ENCODE measurements at places on chromosomes 5 and 9.

DNA sequence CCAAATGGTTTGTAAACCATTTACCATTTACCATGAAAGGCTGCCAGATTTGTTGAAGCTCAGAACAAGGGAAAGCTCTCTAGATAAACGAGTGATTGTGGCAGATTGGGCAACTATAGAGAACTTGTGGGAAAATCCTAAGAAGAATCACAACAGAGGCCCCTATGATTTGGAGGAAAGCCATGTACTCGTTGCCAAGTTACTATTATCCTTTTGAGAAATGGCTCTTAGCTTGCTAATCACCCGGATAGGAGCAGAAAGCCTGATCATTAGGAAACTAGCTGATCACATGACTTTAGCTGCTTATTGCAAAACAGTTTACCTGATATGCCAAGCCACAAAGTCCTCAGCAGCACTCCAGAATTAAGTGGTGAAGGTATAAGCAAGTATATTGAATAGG is 23.5 kb upstream of the ATG10 start:
- DNase-seq: peak; percentile 56

- DNase-seq: no peak
Observed at GRCh38 chr9:35650341-35651158, at the start of gene SIT1. Gene SIT1, minus strand, starts transcription at chr9:35650931. Its CDS starts 78 bp downstream, at chr9:35650853.

GRCh38 chr5:139148306-139148705 is 49.9 kb downstream of the SIL1 start:
- no peak for DNase-seq

GRCh38 chr5:6264394-6264793 is 114.0 kb downstream of the MED10 start:
- no peak for DNase-seq

DNA sequence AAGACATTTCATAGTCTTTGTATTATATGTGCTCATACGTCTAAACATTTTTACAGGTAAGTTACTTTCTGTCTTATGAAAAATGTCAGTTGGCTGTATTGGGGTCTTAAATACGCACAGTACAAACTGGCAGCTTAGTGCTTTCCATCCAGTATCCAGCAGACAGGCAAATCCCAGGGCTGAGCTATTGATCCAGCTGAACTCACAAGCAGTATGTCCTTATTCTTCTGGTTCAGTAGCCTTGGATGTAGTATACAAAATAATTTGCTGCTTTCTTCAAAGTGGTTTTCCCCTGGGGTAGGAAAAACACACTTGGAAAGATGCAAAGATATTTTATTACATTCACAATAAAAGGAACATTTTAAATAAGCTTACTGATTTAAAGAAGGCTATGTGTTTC is 617.2 kb downstream of the NR2F1-AS1 start:
- DNase-seq: no peak

GRCh38 chr5:50704730-50705129 is 38.3 kb downstream of the PARP8 start:
- DNase-seq: no peak

DNA sequence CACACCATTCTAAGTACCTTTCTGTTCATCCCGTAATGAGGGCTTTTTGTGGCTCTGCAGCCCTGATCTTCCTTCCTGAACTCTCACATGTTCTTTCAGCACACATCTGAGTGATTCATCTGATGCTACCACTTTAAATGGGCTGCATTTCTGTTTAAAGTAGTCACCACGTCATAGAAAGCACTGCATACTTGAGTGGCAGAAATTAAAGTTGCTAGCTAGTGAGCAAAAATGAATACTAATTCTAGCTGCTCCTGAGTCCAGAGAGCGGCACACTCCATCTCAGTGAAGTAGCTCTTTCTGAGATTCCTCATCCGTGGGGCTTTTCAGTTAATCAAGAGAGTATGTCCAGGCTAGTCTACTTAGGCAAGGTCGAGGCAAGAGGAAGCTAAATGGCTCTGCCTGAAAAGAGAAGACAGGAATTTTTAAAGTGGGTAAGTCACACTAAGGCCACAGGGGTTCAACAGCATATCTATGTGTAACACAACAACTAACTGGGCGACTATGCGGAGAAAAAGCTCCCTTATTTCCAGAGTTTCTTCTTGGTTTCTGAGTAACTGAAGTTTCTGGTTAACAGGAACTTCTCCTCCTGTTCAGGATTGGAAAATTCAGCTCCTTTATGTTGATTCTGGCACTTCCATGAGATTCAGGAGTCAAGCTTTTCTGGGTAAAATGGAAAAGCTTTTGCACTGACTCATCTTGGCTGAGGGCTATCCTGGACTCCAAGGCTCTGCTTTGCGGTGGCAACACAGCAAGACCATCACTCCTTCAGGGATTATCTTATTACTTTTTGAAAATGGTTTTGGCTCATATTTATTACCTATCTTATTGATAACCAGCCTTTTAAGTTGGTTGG is 109.5 kb downstream of the TAF11L14 start:
- peak; percentile 93 for DNase-seq

DNA sequence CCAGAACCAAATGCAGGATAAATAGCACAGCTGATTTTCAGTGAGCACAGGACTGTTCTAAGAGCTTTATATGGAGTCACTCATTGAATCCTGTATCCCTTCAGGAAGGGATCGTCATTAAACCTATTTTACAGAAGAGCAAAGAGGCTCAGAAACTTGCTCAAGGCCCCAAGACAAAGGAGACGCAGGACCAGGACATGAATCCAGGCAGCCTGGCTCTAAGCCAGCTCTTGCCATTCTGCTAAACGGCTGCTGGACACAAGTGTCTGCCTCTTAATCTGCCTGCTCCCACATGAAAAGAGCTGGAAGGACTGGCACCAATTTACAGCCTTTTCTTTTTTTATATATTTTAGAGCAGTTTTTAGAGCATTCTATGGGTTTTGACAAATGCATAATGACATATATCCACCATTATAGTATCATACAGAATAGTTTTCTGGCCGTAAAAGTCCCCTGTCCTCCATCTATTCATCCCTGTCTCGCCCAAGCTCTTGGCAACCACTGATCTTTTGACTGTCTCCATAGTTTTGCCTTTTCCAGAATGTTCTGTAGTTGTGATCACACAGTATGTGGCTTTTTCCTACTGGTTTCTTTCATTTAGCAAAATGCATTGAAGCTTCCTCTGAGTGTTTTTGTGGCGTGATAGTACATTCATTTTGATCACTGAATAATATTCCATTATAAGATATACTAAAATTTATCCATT is 37.5 kb downstream of the RETREG1 start:
- DNase-seq: peak; percentile 44

DNA sequence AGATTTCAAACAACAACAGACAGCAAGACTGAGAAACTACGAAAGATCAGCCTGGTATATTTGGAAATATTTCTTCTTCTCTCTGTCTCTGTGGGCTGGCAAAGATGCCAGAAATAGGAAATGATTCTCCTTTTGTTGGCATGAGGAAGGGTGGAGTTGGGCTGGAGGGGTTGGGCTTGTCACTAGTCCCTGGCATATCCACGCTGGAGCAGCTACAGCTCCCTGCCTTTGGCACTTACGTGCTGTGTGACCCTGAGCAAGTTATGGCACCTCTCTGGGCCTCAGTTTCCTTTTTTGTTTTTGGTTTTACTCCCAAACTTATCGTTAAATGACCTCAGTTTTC is 354 bp upstream of the KCNMB1 start:
- no peak for DNase-seq

GRCh38 chr5:105508519-105508918 is 1945.9 kb upstream of the NUDT12 start:
- DNase-seq: peak; percentile 42

DNA sequence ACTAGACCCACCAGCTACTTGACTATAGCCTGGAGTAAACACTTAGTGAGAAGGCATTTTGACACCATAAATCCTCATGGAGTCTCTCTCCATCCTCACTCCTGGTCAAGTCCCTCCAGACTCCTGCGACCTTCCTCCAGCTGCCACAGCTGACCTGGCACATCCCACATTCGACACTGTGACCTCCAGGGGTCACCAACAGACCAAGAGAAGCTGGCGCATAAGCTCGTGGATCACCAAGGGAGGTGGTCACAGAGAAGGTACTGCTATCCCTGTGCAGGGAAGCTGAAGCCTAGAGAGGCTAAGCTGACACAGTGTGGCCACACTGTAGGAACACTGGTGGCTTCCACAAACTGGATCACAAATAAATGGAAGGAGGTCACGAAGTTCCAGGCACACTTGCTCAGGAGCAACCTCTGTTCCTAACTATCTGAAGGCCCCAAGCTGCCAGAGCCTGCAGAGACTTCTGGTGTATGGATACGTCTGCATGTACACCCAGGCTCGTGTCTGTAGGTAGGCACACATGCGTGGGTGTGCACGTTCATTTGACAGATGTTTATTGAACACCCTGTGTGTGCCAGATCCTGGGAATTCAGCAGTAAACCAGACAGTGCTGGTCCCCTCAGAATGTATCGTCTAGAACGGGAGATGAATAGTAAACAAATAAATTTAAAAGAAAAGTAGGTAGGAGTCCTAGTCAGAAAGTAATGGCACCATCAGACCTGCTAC is 104.4 kb downstream of the C5orf15 start:
- no peak for DNase-seq

DNA sequence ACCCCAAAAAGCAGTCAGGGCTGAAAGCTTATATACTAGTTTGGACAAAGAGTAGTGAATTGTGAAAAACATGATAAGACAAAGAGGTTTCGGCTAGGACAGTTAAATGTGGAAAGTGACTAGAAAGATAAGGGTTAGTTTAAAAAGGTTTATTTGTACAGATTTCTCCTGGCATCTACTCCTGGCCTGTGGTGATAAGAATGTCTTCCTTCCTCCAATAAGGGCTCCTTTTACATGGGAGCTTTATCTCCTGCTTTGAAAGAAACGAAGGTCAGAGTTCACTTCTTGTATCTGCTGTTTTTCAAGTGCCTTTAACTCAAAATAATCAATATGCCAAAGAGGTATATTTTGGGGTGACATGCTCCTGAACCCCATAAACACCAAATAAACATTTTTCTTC is 776.1 kb upstream of the COX7C start:
- DNase-seq: no peak

- DNase-seq: no peak
Observed at GRCh38 chr9:132699956-132700355, 29.7 kb downstream of the GTF3C4 start.

DNA sequence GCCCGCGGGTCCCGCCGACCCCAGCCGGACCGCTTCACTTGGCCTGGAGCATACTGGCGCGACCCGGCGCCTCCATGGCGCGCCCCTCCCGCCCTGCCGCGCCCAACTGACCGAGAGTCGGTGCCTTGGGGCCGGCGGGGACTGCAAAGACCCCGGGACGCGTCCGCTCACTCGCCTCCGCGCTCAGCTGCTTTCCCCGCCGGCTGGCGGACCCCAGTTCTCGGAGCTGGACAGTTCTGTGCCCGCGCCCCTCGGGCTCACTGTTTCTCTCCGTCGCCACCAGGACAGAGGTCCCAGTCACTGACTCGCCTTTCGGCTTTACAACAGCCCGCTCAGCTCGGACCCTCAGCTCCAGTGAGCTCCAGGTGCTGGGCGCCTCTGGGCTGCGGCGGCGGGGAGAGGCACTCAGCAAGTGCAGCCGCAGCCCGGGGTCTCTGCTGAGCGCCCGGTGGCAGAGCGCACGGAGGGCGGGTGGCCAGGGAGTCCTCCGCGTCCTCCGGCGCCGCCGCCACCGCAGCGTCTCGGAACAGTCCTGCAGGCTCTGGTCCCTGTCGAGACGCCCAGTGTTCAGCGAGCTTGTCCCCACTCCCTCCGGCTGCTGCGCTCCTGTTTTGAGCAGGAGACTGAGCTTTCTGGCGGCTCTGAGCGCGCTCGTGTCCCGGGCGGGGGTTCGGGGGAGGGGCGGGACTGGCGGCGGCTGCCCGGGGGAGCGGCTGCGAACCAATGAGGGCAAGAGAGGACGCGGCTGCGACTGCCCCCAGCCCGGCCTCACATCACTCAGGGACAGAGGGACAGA is at the start of gene SMIM32:
TSS of gene SMIM32 (minus strand) at position 637 of the 796 bp plus-strand sequence. CDS start 638 bp downstream, outside the sequence.
- DNase-seq: peak; percentile 66

- no peak for DNase-seq
Observed at GRCh38 chr9:110844121-110844520, 175.5 kb downstream of the MUSK start.

- DNase-seq: no peak
Observed at GRCh38 chr9:37414503-37414943, 8.0 kb upstream of the GRHPR start.

GRCh38 chr5:145558288-145558687 is 276.9 kb downstream of the PRELID2 start:
- no peak for DNase-seq

GRCh38 chr9:32864971-32865370 is 81.6 kb downstream of the TMEM215 start:
- no peak for DNase-seq

DNA sequence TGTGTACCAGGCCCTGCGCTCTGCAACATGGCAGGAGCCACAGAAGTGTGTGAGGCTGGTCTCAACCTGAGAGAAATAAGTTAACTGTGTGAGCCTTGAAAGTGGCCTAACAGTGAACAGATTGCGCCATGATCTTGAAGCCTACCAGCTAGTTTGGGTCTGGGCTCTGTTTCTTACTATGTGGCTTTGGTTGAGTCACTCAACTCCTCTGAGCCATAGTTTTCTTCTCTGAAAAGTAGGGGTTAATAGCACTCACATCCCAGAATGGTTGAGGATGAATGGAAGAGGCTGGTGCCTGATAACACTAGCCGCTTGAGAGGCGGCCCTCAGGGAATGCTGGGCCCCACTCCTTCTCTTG is 121.5 kb downstream of the RGS3 start:
- no peak for DNase-seq

DNA sequence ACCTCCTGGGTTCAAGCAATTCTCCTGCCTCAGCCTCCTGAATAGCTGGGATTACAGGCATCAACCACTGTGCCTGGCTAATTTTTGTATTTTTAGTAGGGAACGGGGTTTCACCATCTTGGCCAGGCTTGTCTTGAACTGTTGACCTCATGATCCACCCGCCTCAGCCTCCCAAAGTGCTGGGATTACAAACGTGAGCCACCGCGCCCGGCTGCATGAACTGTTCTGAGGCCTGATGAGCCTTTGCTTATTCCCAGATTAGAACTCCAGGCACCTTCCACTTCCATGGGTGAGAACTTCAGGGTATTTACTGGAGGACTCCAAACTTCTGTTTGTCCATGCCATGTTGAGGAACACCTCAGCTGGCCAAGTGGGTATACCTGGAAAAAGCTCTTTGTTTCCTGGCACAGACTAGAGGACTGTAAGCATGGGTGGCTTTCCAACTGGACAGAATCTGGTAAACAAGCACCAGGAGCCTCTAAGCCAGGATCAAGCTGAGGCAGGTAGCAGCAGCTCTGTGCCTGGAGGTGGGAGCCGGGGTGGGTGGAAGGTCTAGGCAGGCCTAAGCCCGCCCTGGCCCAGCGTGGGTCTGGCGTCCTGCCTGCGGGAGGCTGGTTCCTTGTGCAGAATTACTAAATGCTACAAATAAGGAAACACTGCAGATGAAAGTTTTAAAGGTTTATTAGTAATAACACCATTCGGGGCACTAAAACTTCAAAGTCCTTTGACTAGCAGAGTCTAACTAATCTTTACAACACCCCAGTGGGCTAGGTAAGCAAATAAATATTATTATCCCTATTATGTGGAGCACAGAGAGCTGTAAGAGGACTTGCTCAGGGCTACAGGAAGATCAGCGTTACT is 78.4 kb downstream of the SEMA5A start:
- DNase-seq: no peak

GRCh38 chr5:5353681-5354080 is 68.8 kb upstream of the ICE1 start:
- no peak for DNase-seq

GRCh38 chr5:117299936-117300328 is 725.3 kb upstream of the SEMA6A start:
- no peak for DNase-seq

GRCh38 chr5:149618581-149619248 is 37.4 kb downstream of the ARHGEF37 start:
- DNase-seq: peak; percentile 78
